Stimulated activated CD8-positive, alpha-beta memory T cell treated with anti-CD3 and anti-CD28 coated beads, Interleukin-4, amount 100 ng/mL, for 48 hours (primary cell): ENCODE measurements at places on chromosomes 7 and 10.

DNA sequence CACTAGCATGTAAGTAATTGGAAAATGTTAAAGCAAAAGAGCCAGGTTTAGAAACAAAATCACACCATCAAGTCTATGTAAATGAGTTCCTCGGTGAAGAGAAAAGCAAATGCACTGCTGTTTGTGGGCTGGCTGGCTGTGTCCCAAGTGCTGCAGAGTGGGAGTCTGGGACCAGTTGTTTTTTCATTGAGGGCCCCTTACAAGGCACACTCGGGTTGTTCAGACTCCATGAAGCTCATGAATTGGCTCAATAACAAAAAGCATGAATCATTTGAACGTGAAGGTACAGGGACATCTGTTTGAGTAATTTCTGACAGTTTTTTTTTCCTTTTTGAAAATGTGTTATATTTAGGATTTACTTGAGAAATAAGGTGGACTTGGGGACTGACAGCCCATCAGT is 28.0 kb downstream of the GRK5 start:
- no peak for DNase-seq

DNA sequence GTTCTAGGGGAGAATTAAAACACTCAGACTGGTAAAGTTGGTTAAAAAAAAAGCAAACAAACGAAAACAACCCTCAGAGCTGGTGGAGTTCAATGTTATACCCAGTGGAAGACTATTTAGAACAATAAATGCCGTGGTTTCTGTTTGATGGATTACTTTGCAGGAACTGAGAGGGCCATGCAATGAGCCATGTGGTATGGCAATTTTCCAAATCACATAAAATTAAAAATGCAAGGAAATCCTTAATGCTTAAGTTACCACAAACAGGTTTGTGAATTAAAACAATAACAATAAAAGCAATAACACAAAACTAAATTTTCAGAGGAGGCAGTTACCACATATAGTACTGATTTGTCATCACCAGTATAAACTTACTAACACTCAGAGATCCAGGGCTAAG is 96.9 kb downstream of the RTKN2 start:
- no peak for DNase-seq

GRCh38 chr7:116678780-116679179 is 6.8 kb downstream of the MET start:
- no peak for DNase-seq

DNA sequence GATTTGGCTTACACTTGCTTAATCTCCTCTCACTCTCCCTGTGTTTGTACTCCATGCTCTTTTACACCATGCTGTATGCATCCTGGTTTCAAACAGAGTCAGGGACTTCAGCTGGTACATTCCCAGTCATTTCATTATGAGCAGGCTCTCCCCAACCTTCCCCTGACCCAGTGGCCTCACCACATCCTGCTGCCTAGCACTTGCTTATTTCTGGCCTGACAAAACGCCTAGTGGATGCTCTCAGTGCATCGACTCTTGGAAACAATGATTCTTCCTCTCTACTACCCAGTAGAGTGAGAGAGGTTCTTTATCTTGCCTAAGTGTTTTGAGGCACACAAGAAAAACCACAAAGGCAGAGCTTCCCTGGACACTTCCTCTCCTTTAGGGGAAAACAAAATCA is 63.4 kb downstream of the CAV1 start:
- DNase-seq: no peak

DNA sequence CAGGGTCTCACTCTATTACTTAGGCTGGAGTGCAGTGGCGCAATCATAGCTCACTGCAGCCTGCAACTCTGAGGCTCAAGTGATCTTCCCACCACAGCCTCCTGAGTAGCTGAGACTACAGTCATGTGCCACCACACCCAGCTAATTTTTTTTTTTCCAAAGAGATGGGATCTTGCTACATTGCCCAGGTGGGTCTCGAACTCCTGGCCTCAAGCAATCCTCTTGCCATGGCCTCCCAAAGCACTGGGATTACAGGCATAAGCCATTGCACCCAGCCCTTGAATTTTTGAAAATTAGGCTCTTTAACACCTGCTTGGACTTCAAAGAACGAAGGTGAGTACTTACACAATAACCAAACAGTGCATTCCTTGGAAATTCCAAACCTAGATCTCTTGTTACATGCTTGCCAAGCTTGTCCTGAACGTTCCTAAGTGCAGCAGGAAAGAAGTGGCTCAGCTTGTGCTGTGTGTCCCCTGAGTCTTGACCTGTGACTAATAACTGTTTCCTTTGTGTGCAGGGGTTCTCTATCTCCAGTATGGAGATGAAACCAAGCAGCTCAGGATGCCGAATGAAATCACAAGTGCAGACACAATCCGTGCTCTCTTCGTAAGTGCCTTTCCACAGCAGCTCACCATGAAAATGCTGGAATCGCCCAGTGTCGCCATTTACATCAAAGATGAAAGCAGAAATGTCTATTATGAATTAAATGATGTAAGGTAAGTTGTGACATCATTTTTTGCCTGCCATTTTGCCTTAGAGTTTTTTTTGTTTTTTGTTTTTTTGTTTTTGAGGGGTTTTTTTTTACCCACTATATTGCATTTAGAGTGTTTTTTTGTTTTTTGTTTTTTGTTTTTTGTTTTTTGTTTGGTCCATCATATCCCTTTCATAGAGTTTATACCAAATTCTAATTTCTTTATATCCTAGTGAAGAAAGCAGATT is 223.8 kb downstream of the KIAA1217 start:
- DNase-seq: no peak
